ENCODE measurements at places on chromosomes 4 and X. TPM values are rescaled to one million over a fixed set of nuclear protein-coding genes. Genes with fewer than 3 reads are reported as not detected.

ZAR1 gene
- not detected for total RNA-seq

- DNase-seq = peak; percentile 8
Measured at GRCh38 chrX:68940601-68941000, 111.8 kb downstream of the EFNB1 start.

DNA sequence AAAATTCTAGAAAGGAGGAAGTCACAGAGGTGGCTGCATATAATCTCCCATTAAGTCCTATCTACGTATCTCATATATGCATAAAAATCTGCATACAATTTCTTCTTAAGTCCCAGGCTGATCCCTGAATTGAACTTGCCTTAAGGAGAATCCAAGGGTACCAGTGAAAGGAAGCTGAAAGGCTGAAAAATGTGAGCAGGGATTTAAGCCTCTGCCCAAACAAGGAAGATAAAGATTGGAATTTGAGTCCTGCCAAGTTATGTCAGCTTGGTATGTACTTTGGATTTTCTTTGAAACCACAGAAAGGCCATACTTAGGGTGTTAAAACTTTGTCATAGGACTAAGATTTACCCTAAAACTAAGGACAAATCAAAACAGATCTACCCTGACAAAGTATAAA is 26.5 kb upstream of the GEMIN8 start:
- DNase-seq = no peak

- DNase-seq = no peak
Measured at GRCh38 chr4:84994280-84994679, 27.8 kb upstream of the WDFY3 start.

DNA sequence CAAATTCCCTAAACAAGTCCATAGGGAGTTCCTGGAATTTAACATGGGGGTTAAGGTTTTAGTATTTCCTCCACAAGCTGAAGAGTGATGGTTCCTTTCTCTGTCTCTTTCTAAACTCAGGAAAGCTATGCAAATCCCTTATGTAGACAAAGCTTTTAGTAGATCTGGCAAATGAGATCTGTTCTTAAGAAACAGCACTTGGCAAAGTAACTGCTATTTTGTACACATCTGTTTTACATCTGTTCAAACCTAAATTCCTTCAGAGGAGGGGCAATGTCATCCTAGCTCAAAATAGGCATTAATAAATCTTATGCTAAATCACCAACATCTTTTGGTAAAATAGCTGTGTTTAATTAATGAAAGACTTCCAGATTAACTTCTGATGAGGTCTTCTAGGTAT is 137.8 kb upstream of the TBC1D9 start:
- DNase-seq = no peak

DNA sequence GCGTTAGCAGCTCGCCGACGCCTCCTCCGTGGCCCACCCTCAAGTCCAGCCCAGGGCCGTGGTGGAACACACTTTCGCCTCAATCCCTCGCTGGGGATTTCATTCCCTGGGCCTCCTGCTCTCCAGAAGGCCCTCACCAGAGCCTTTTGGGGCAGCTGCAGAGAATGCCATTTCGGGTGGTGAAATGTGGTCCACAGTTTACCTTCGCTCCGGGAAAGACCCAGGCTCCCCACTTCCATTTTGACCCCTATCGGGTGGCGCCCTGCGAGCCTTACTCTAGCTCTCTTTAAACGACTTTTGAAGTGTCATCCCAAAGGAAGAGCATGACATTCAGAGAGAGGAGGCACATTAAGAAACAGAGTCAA is 496 bp downstream of the SH2D1A start:
- DNase-seq = no peak

GRCh38 chr4:3263876-3264193 is 14.9 kb downstream of the MSANTD1 start:
- no peak for DNase-seq

DNA sequence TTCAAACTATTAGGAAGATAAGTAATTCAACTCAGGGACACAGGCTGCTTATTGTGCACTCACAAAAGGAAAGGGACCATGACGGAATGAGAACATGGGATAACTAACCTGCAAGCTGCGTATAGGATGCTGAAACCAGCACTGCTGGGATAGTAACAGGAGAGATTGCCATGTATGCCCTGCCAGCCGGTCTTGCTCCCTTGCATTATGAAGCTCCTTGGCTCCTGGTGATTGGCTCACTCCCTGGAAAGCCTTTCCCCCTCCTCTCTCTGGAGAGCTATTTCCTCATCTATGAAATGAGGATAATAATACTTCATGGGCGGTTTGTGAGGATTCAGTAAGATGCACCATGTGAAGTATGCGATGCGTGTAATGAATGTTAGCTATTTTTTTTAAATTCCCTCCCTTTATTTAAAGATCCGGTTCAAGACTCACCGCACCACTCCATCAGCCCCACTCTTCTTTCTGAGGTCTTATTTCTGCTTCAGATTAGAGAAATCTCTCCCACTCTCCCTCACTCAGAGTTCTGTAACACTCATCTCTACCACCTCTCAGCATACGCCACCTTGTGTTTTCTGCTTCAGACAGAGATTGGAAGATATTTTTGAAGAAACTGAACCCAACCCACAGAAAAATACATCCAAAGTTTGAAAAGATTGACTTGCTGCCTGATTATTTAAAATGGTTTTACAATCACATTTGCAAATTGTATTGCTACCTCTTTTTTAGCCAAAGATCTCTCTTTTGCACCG is 18.4 kb downstream of the MSMO1 start:
- no peak for DNase-seq

AMTN gene
- not detected for total RNA-seq

MRPL1 gene
- total RNA-seq = 22.1 TPM

ATP1B4 gene
- not detected for total RNA-seq

GRCh38 chrX:39974270-39974669 is 123.5 kb downstream of the BCOR start:
- no peak for DNase-seq

PPP4R3C gene
- total RNA-seq = not detected

TRAM1L1 gene
- total RNA-seq = 2.1 TPM

DNA sequence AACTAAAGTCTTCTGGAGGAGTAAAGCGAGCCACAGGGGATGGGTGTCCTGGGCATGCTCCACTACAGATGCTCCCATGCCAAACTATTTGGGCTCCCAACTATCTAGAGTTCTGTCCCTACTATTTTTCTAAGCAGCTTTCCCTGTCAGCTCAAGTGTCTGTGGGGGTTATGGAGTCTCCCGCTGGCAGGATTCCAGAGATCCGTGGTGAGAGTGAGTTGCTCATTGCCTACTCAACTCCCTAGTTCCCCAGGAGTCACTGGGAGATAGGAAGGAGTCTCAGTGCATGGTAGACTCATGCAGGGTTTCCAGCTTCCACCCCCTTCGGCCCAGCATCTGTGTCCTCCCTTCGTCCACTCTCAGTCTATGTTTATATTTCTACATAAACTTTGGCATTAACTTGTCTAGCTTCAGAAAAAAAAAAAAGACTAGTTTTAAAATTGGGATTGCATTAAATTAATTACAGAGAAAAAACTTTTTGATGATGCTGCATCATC is 55.1 kb upstream of the INPP4B start:
- no peak for DNase-seq

- DNase-seq = no peak
Measured at GRCh38 chr4:62822306-62822705, 1586.9 kb downstream of the TECRL start.

TLR1 gene
- 16.6 TPM for total RNA-seq

- no peak for DNase-seq
Measured at GRCh38 chr4:2051086-2051485, 8.0 kb upstream of the NAT8L start.

MMRN1 gene
- total RNA-seq = 12.5 TPM

GRCh38 chr4:15774020-15774420 is 4.1 kb upstream of the CD38 start:
- DNase-seq = no peak

DNA sequence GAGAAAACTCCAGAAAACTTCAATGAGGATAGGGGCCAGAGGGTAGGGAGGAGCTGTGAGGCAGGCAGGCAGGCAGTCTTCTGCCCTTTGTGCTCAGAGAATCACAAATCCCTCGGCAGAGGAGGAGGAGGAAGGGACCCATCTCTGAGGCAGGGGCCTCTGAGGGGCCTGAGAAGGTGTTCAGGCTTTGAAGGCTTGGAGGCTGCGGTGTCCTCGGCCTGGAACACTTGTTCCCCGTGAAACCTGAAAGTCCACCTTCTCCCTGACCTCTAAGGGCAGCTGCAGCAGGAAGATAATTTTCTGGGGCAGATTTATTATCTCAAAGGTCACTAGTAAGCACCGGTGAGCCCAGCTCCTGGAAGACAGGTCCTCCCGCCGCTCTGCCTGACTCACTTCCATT is 200.3 kb upstream of the BCOR start:
- no peak for DNase-seq

Measured in mucosa of gallbladder (tissue), 1 donor.